Kasumi-1 (cell line): ENCODE measurements at places on chromosomes 4 and X.

DNA sequence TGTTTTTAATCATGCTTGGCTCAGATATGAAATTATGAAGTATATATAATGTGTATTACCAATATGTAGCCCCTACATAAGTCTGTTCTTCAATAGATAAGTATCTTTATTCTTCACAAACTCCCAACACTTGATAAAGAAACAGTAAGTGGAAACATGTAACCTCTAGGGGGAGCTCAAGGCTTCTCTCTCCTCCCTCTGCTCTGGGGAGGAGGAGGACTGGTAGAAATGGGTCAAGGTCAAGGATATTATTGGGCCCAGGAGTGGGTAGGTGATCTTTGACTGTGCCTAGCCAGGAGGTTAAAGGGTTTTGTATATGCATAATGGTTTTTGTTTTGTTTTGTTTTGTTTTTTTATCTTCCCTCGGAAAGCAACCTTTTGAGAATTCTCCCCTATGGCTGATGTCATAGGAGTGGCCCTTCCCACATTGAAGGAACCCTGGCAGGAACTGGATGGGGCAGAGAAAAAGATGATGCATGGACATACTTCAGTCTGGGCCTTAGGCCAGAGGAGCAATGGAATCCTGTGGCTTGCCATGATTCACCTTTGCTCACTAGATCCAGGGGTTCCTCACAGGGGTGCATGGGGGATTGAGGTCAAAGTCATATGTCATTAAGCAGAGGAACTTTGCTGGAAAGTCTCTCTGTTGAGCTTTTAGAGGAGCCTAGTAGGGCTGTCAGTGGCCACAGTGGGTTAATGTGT lies 460.3 kb downstream of the MID1IP1 start:
- peak; percentile 21 for DNase-seq

DNA sequence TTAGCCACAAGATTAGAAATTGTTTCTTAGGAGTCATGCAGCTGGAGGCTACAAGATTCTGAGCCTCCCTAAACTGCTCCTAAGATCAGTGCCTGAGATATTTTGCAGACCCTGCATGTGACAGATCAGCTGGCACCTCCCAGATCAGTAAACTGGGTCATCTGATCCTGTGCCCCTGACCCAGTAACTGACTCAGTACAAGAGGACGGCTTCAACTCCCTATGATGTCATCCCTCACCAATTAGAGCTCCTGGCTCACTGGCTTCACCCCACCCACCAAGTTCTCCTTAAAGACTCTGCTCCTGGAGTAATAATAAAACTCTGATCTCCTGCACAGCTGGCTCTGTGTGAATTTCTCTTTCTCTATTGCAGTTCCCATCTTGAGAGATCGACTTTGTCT lies 45.4 kb upstream of the PNPLA4 start:
- DNase-seq: no peak

GRCh38 chr4:42428036-42428435 lies 30.7 kb downstream of the SHISA3 start:
- DNase-seq: no peak

DNA sequence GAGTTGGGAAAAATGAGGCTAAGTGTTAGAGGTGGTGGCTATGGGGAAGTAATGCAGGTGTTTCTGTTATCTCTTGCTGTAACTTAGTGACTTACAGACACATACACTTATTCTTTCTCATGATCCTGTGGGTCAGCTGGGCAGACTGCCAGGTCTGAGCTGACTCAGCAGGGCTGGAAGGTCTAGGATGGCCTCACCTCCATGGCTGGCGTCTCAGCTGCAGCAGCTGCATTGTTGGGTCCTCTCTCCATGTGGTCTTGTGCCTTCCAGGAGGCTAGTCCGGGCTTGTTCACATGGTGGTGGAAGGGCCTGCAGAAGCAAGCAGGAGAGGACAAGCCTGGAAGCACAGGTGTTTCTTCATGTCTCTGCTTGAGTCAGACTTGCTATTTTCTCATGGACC lies 172.7 kb downstream of the NHS start:
- DNase-seq: no peak

DNA sequence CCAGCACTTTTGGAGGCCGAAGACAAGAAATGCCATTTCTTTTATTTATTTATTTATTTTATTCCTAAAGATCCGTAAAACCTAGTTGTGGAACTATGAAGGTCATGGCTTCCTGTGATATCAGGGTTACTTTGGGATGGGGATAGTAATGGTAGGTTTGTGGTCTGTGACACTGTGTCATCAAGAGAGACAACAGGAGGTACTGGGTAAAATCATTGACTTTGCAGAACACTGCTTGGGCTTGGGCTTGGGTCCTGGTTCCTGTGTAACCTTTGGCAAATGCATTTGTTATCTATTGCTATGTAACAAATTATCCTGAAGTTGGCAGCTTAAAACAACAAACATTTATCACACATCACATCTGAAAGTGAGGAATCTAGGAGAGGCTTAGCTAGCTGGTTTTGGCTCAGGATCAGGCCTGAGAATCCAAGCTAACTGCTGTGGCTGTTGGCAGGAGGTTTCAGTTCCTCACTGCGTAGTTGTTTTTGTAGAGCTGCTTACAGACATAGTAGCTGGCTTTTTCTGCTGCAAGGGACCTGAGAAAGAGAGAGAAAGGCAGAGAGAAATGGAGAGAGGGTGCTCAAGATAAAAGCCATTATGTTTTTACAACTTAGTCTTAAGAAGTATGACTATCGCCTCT lies 576.4 kb upstream of the SLIT2 start:
- no peak for DNase-seq

DNA sequence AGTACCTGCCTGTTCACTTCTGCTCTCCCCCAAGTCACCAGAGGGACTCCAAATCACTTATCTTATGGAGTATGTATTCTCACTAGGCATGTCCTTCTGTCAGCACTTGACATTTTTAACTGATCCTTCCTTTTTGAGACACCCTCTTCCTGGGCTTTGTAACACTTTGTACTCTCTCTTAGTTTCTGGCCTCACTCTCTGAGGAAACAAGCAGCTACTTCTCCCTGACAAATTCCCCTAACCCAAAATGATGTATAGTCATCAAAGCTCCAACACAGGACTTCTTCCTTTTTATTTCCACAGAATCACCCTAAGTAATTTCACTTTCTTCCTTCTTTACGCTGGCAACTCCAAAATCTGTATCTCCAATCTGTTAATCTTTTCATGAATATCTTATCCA lies 101.8 kb downstream of the ARAP2 start:
- DNase-seq: no peak

- DNase-seq: no peak
These were observed 127.3 kb downstream of the DCHS2 start for GRCh38 chr4:154364066-154364845.

GRCh38 chrX:111375747-111376146 lies 36.2 kb downstream of the DCX start:
- peak; percentile 6 for DNase-seq

DNA sequence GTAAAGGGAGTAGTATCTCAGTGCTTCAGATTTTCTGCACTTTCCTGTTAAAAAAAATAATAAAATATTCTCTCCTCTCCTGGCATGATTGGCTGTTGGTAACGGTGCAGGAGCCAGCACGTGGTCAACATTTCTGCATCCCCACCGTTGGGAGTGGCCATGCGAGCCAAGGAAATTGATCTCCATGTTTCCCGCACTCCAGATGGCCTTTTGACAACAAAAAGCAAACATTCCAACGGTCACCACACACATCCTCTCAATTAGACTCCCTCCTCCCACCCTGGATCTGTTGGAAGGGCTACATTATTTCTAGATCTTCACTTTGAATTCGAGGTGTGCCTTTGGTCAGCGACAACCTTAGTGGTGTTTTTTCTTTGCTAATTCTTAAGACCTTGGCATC lies 45.0 kb downstream of the STK32B start:
- no peak for DNase-seq

DNA sequence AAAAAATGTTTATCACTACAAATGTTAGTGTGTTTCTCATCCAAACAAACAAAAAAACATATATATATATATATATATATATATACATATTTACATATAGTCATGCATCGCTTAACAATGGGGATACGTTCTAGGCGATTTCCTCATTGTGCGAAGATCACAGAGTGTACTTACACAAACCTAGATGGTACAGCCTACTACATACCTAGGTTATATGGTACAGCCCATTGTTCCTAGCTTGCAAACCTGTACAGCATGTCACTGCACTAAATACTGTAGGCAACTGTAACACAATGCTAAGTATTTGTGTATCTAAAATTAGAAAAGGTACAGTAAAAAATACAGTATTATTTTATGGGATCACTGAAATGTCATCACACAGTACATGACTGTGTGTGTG lies 16.4 kb upstream of the TMSB4X start:
- DNase-seq: no peak

DNA sequence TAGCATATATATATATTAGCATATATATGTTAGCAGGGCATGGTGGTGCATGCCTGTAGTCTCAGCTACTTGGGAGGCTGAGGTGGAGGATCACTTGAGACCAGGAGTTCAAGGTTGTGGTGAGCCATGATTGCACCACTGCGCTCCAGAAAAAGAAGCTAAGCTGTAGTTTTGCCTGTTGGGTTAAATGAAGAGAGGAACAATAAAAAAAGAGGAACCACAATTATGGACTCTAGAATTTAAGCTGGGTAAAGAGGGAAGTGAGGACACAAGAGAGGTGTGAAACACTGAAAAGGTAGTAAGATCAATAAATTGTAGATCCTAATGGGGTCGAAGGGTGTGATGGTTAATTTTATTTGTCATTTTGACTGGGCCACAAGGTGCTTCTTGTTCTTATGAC lies 40.5 kb upstream of the HSD17B10 start:
- DNase-seq: peak; percentile 72

DNA sequence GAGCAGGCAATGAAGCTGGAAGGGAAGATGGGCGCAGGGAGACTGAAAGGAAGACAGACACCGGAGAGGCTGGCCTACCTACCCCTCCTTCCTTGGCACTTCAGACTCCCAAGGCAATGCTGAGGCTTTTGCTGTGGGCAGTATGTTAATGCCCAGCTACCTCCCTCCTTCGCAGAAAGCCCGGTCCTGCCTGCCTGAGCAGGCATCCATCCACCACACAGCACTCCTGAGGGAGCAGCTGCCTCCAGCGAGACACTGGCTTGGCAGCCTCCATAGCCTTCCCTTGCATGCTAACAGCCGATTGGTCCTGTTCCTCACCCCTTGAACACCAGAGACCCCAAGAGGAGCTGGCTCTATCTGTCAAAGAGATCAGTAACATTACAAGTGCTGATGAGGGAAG lies 14.4 kb downstream of the GABRQ start:
- DNase-seq: no peak

DNA sequence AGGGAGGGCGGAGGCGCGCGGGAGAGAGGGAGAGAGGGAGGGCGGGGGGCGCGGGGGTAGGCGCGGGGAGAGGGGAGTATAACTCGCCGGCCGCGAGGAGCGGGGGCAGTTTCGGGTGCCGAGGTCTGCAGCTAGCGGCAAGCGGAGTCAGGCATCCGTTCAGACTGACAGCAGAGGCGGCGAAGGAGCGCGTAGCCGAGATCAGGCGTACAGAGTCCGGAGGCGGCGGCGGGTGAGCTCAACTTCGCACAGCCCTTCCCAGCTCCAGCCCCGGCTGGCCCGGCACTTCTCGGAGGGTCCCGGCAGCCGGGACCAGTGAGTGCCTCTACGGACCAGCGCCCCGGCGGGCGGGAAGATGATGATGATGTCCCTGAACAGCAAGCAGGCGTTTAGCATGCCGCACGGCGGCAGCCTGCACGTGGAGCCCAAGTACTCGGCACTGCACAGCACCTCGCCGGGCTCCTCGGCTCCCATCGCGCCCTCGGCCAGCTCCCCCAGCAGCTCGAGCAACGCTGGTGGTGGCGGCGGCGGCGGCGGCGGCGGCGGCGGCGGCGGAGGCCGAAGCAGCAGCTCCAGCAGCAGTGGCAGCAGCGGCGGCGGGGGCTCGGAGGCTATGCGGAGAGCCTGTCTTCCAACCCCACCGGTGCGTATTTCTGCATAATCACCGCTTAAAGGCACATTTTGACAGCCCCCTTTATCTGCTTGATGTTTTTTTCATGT lies at the start of gene POU4F2:
Gene POU4F2 (plus strand): TSS at position 108 of the 720 bp plus-strand sequence. CDS start 248 bp downstream, at position 356.
- DNase-seq: no peak

DNA sequence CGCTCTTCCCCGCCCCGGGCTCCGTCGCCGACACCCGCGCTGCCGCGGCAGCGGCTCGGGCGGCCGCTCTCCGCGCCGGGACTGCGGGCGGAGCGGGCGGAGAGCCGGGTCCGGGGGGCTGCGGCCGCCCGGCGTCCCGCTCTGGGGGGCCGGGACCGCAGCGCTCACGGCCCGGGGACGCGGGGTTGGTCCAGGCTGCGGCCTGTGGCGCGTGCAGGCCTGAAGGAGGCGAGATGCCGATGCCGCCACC lies 492 bp downstream of the GALNT7 start:
- no peak for DNase-seq

DNA sequence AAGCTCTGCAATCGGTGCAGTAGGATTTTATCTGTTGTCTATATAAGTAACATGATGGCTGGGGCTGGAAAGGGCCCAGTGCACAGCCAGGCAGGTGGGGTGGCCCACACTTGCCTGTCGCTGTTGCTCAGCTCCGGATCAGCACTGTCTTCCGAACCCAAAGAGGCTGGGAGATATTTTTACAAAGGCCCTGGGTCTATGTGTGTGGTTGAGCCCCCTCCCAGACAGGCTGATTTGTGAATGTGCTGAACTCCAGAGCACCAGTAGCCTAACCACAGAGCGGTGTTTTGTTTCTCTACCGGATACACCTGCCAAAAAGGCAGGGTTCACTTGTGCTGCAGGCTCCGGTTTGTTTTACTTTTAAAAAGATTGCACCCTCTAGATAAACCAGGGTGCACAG lies 33.5 kb upstream of the CHRNA9 start:
- no peak for DNase-seq

GRCh38 chr4:86720508-86721068 lies 126.5 kb downstream of the PTPN13 start:
- no peak for DNase-seq

- no peak for DNase-seq
These were observed 33.4 kb downstream of the ANXA3 start for GRCh38 chr4:78584863-78585547.

DNA sequence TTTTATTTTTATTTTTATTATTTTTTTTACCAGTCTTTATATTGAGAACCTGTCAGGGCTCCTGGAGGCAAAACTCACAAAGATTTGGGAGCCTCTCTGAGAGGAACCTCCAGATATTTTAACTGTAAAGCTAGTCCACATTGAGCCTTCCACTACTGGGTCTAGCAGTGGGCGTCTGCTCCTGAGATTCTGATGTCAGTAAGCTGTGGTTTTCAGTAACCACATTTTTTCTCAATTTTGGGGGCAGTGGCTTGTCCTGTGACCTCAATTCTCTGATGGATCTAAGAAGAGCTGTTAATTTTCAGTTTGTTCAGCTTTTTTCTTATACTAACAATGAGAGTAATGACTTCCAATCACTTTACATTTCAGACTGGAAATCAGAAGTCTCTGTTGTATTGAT lies 23.6 kb upstream of the GPRASP1 start:
- DNase-seq: no peak

DNA sequence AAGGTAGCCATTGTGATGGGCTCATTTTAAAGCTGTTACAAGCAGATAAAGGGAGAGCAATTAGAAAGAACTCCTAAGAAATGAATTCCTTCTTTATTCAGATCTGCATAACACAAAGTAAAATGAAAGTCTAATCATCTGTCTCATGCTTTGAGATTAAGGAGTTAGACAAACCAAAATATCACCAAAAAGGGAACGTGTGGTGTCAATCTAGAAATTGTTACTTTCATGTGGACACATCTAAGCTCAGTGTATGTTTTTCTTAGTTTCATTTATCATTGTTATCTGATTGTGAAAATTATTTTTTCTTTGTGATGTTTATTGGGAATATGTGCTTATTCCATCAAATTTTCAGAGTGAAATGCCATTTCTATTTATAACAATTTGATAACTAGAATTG lies 80.3 kb downstream of the BANK1 start:
- DNase-seq: no peak
